ENCODE measurements at places on chromosomes 2 and 18. TPM values are rescaled to one million over a fixed set of nuclear protein-coding genes. Genes with fewer than 3 reads are reported as not detected.

GRCh38 chr18:62790871-62791772 is 75.8 kb downstream of the PHLPP1 start:
- no peak for DNase-seq

The MEIS1 gene
- total RNA-seq, result 3.9 TPM

The ETAA1 gene
- total RNA-seq, result 21.0 TPM

DNA sequence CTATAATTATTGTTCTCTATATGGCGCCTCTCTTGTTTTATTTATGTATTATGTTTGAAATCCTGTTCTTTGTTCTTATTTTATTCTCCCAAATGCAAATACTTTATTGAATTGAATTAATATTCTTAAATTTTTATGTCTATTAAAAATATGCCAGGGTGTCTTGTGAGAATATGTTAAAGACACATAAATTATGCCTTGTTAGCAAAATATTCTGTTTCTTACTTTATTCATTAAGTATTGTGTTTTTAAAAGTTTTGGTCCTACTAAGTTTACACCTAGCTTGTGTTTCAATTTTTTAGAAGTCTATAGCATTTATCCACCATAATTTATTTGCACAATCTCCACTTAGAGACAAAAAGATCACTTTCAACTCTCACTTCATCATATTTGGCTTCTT is 741.5 kb upstream of the SLC39A10 start:
- no peak for DNase-seq

DNA sequence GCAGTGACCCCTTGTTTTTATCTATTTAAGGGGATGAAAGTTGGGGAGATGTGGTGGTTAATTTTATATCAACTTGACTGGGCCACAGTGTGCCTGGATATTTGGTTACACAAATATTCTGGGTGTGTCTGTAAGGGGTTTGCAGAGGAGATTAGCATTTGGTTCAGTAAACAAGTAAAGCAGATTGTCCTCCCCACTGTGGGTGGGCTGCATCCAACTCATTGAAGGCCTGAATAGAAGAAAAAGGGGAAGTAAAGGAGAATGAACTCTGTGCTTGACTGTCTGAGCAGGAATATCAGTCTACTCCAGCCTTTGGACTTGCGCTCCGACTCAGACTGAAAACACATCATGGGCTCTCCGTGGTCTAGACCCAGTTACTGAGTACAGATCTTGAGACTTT is 80.9 kb downstream of the GCA start:
- DNase-seq, result no peak

The SCN1A gene
- 0.05 TPM for total RNA-seq

DNA sequence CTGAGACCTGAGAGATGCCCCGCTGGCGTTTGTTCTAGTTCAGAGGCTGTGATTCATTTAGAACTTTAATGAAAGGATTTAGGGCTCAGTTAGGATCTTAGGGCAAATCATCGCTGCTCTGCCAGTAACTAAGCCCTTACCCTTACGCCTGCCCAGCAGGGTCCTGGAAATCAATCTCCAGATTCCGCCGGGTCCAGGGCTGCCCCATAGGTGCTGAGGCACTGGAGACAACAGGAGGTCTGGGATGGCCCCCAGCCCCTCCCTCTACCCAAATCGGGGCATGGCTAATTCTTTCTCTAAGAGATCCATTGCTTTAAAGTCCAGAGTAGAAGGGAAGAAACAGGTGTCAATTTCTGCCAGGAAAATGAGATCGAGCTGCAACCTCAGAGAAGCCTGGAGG is 83.1 kb downstream of the SDC1 start:
- DNase-seq, result no peak
